ENCODE measurements at places on chromosomes 2 and 18.

DNA sequence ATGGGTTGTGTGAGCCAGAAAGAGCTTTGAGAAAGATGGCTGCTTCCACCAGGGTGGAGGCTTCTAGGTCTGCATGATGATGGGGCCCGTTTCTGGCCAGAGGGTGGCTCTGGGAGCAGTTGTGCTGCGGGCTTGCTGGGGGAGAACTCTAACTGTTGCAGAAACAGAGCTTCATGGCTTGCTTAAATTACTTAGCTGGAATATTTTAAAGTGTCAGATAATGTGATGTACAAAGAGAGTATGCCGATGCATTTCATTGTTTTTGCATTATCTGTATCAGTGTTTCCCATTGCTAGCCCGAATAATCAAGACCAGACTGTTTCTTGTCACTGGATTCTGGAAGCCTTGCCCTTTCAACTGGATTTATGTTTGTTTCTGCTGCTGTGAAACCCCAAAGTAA lies 6.3 kb upstream of the DRC1 start:
- DNase-seq = no peak

- DNase-seq = no peak
These were observed 208.4 kb upstream of the COL3A1 start for GRCh38 chr2:188765522-188766470.

DNA sequence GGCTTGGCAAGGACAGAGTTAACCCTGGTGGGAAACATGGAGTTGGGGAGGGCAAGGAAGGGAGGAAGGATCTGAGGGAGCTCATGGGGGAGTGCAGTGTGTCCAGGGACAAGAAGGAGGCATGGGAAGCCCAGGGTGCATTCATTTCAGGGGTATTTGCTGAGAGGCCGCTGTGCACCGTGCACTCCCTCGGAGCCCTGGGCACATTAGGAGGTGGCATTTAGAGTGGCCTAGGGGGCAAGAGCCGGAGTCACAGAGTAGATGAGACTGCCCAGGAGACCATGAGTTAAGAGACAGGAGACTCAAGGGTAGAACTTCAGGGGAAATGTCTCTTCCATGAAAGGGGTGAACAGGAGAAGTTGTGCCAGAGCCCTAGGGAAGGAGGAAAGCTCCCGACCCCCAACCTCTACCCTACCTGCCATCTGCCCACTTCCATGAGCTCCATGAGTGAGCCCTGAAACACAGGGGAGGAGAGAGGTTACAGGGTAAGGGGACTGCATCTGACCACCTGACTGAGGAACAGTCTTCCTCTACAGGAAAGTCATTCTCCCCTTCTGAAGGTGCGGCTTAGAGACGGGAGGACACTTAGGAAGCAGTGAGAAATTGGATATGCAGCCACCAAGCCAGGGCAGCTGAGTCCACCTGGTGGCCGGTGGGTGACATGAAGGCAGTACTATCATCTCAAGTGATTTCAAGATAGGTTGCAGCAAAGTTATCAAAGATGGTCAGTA lies 58.5 kb upstream of the COPS8 start:
- DNase-seq = peak; percentile 33

- peak; percentile 46 for DNase-seq
These were observed 6.1 kb downstream of the CTDSP1 start for GRCh38 chr2:218405746-218406208.

GRCh38 chr18:24041691-24042090 lies 27.1 kb downstream of the TTC39C start:
- DNase-seq = no peak

GRCh38 chr2:3827673-3828575 lies 124.5 kb downstream of the DCDC2C start:
- DNase-seq = peak; percentile 13

DNA sequence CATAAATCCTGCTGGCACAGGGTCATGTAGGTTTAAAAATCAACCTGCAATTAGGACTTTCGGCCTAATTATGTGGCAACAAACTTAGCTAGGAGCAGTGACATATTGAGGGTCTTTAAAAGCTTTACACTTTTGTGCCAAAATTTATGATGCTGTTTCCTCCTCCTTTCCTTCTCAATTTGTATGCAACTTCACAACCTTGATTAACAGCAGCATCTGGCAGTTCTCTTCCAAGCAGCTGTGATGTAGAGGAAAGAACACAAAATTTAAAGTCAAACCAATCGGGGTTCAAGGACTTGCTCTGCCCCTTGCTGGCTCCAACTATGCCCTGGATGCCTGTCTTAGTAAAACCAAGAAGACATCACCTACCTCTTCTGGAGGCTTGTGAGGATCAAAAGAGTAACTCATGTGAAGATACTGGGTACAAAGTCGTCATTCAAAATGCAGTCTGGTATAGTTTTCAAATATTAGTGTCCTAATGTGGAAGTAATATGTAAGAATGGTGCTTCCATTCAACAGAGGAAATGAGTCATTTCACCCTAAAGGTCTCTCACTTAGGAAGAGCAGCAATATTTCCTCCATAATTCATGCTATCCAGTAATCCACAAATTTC lies 94.7 kb downstream of the ANKRD44 start:
- no peak for DNase-seq

GRCh38 chr2:3487432-3487831 lies 31.9 kb downstream of the ADI1 start:
- no peak for DNase-seq

GRCh38 chr2:118633371-118634018 lies 214.0 kb downstream of the EN1 start:
- no peak for DNase-seq

- DNase-seq = no peak
These were observed 56.8 kb downstream of the RNF144A start for GRCh38 chr2:6973895-6974545.

DNA sequence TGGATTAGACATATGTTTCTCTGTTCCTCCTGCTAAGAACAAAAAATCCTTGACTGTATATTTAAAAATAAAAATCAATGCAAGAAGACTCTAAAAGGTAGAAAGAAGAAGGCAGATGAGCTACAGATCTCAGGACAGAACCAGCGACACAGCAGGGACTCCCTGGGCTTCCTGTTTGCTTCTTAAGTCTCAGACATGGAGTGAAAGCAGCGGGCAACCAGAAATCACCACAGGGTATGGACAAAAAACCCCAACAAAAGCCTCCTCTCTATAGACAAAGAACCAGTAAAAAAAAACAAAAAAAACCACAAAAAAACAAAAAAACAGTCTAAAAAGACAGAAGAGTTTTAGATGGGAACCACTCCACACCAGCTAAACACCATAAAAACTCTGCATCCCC lies 971.0 kb upstream of the GYPC start:
- DNase-seq = no peak

DNA sequence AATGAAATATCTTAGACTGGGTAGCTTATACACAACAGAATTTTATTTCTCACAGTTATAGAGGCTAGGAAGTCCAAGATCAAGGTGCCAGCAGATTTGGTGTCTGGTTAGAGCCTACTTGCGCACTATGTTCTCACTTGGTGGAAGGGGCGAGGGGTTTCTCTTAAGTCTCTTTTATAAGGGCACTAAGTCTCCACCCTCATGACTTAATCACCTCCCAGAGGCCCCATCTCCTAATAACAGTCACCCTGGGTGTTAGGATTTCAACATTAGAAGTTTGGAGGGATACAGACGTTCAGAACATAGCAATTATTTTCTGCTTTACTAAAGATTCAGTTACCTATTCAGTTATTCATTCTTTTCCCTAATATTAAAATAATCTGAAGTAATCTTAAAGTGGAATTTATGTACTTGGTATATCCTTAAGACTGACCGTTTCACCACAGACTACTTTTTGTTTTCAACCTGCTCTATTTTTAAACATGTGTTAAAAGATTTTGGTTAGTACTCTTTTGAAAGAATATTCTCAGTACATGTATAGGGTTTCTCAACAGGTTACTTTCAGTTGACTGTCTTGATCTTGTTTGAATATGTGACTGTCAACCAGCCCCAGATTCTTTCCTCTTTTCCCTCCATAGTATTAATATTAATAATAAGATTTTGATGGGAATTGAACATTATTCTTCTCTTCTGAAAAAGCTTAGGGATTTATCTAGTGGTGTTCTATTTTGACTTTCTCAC lies 130.0 kb downstream of the TAF4B start:
- no peak for DNase-seq

GRCh38 chr2:11831415-11831814 lies 85.0 kb downstream of the LPIN1 start:
- DNase-seq = no peak

DNA sequence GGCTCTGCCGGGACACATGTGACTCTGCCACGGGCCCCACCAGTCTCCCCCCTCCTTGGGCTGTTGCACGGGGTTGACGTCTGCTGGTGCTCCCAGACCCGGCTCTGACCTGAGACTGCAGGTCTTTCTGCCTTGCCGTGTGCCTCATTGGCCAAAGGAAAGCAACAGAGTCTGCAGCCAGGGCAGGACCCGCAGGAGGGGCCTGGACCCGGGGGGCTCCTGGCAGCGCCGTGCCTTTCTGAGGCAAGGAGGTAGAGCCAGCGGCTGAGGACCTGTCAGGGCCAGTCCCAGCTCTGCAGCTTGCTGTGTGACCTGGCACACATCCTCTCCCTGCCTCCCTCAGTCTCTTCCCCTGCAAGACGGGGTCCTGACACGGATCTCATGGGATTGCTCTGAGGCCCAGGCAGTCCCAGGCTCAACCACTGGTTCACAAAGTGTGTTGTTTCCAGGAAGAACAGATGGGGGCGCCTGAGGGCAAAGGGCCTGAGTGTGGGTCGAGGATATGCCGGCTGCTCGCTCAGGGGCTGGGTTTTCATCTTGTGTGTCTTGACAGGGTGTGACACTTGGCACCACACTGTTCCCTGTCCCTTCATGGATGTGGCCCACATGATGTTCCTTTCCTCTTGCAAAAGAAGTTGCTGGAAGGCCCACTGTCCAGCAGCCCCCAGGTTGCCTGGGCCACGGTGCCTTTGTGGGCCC lies 9.0 kb downstream of the CAPN10 start:
- peak; percentile 56 for DNase-seq

DNA sequence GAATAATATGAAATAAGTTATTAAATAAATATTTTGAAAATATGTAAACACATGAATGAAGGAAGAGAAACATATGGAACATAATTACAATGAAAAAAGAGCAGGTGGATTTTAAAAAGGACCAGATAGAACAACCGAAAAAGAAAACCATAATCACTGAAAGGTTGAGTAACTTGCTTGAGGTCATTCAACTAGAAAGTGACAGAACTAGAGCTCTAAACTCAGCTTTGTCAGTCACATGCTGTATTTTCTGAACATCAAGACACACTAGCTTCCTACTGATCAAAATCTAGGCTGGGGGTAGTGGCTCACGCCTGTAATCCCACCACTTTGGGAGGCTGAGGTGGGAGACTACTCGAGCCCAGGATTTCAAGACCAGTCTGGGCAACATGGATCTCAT lies 30.0 kb upstream of the ITGAV start:
- no peak for DNase-seq

- DNase-seq = no peak
These were observed 211.0 kb downstream of the CTNNA2 start for GRCh38 chr2:79723830-79724229.

DNA sequence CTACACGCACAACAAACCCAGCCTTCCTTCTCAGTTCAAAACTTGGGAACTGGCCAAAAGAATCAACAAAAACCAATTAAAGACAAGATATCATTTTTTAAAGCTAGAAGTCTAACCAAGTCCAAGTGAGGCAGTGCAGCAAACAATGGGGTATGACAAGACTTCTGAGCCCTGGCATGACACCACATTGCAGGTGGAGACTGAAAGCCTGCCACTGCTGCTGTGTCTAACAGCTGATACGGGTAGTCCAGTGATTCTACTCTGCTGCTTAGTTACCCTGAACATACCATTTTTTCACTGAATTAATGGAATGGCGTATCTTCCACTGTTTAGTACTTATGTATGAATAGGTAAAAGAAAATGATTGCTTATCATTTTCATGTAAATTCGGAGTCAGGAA lies 47.4 kb upstream of the KIDINS220 start:
- DNase-seq = no peak

DNA sequence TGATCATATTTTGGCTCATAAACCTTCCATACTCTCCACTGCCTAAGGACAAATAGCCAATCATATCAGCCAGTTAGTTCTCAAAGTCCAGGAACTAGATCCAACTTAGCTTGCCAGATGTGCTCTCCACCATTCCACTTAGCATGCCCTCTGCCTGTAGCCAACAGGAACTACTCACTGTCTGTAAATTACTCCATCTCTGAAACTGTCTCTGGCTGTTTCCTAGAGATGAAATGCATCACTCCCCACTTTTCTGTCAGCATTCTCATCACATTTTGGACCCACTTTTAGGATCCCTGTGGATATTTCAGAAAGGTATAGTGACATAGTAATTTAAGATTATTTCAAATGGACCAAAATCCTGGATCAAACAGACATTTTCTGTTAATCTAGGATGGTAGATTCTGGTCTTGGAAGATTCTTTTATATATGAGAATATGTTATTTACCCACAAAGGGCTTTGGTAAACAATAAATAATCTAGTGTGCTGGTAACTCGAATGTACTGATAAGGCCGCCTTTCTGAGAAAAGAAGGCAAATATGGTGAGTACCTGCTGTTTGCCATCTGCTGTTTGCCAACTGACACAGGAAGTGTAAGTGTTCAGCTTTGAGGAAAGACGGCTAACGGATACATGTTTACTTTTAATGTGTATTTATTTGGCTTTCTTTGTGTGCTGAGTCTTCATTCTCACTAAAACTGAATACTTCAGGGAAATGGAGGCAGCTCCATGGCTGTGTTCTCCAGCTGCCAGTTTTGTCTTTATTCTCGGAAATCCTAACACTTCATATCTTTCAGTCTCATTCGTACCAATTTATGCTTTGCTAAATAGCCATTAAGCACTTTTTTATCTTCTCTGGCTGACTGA lies 79.5 kb downstream of the EVA1A start:
- DNase-seq = no peak

DNA sequence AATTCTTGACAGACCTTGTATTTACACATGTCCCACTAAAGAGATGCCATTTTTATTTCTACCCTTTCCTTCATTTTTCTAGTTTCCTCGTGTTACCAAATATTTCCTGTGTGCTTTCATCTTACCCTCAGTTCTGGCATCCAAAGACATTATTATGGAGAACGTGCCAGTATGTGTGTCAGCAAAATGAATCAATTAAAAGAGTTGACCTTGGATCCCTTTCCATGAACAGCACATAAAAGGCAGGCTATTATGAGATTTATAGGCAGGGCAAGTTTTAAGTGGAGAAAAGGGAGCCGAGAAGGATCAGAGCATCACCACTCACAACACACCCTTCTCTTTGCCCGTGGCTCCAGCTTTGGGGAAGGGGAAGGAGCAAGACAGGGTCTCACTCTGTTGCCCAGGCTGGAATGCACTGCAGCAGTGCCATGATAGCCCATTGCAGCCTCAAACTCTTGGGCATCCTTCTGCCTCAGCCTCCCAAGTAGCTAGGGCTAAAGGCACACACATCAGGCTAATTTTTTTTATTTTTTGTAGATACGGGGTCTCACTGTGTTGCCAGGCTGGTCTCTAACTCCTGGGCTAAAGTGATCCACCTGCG lies 149.9 kb downstream of the GFPT1 start:
- no peak for DNase-seq

Data from activated CD4-positive, alpha-beta T cell treated with anti-CD3 and anti-CD28 coated beads, Interleukin-2, amount 10 ng/mL, durations not matched to agents 7 days and 5 days (primary cell).